ENCODE measurements at places on chromosomes 7 and 10.

DNA sequence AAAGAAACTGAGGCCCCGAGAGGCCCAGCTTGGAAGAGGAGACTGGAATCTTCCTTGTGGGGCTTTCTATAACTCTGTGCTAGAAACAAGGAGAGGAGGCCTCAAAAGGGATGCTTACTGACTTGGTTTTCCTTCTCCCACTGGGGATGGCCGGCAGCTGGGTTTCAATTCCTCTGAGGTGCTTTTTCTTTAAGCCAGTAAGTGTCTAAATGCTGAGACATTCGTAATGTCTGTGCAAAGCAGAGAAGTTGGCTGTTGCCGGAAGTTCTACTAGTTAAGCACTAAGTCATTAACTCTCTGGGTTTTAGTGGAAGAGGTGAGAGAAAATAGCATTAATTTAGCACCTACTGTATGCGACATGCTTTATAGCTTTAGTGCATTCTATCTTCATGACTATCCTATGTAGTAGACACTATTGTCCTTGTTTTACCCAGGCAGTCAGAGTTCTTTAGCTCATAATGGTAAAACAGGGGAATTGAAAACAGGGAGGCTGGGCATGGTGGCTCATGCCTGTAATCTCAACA is 135.2 kb downstream of the RGS10 start:
- no peak for DNase-seq

DNA sequence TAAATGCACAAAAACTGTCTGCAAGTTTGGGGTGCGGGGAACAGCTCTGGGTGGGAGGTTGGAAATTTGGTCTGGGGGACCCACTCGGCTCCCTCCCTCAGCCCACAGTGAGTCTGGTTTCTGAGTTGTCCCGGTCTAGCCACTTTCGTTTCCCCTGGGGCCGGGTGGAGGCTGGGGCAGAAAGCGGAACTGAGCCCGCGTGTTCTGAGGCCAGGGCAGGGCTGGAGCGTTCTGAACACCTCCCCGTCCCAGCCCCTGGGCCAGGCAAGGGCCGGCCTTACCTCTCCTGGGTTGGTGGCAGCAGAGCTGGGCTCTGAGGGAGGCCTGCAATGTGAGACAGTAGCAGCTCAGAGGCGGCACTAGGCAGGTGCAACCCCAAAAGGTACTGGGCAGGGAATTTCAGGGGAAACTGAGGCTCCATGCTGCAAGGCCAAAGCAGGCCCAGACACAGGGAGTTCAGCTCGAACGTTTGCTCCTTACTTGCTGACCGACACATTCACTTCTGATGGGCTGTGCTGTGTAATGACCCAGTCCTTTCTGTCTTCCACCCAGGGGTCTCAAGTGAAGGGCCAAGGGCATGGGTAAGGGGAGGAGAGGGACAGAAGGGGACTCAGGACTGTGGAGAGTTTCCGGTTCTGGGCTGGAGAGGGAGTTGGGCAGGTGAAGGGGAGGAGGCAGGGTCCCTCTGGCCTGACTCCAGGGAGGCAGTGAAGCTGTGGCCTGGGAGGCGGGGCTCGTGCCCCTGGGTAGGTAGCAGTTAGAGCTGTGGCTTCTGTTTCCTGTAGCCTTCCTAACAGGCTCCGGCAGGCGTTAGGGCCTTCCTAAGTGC is 3.0 kb downstream of the IRF5 start:
- no peak for DNase-seq

GRCh38 chr10:132364594-132364970 is 32.4 kb upstream of the PWWP2B start:
- DNase-seq, result no peak

DNA sequence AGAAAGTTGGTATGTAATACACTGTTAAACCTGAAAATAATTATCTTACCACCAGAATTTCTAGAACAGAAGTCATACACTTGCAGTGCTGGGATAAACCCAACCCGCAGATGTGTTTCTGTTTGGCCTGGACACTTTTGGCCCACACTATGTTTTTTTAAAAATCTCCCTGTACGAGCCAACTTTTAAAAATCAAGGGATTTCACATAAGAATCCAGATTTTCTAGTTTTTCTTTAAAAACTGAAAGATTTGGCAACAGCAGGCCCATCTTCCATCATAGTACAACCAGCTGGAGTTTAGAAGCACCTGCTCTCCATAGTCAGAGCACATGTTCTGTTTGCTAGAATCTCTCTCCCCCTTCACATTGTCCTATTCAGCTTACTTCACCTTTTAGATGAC is 74.0 kb downstream of the TLL2 start:
- DNase-seq, result no peak

DNA sequence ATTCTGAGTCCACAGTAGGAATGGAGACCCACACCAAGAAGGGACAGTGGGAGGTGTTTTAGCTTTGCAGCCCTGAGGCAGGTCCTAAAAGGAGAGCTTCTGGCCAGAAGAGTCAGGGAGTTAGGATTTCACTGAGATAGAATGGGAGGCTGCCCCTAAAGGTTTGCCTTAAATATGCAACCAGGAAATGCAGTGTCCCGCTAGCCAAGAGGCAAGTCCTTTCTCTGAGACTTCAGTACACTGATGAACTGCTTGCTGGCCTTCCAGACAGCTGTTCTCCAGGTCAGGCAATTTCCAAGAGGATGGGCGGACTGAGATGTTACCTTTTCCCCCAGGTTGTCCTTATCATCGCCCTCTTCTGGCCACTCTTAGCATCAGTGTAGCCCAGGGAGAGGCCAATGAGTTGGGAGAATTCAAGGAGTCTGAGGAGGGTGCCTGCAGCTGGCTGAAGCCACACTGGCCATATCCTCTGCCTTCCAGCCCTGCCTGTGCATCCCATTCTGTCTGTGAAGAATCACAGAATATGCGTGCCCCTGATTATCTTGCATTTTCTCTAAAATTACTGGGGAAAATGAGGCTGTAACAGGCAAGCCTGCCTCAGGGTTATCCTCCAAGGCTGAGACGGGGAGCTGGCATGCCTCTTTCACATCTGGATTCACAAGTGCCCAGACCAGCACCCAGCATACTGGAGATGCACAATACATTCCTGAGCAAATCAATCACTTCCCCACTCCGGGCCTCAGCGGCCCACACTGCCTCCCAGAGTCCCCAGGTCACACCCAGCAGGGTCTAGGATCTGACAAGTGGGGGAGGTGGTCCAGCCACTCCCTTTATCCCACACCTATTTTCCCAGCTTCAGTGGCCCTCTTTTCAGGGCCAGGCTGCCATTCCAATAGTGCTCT is 2.4 kb downstream of the TLL2 start:
- DNase-seq, result no peak

GRCh38 chr10:24911029-24911428 is 41.4 kb downstream of the PRTFDC1 start:
- DNase-seq, result no peak

GRCh38 chr10:86226781-86227201 is 139.8 kb downstream of the GRID1 start:
- no peak for DNase-seq

Data from HS-27A (cell line).